Metanephros (tissue), 2 donors: ENCODE measurements at places on chromosomes 3 and 15. TPM values are rescaled to one million over a fixed set of nuclear protein-coding genes. Genes with fewer than 3 reads are reported as not detected.

Gene RYR3
- 10.8 TPM for total RNA-seq

Gene IL12A
- 2.5 TPM for total RNA-seq

Gene CFAP92
- total RNA-seq: 0.70 TPM

Gene RARRES1
- 22.3 TPM for total RNA-seq

Gene EXD1
- not detected for total RNA-seq

Gene SYNPR
- not detected for total RNA-seq

Gene PIF1
- total RNA-seq: 9.1 TPM

Gene ZNF860
- 2.2 TPM for total RNA-seq

Gene PPP1R14D
- not detected for total RNA-seq

Gene TIMP4
- 2.0 TPM for total RNA-seq

Gene KLHL24
- total RNA-seq: 178 TPM

Gene CX3CR1
- total RNA-seq: 5.3 TPM

Gene PRTG
- 26.0 TPM for total RNA-seq

Gene DNAJA4
- total RNA-seq: 32.1 TPM

Gene GRIP2
- 5.4 TPM for total RNA-seq
